Fibroblast of villous mesenchyme (primary cell): ENCODE measurements at places on chromosomes 2 and 18. TPM values are rescaled to one million over a fixed set of nuclear protein-coding genes. Genes with fewer than 3 reads are reported as not detected.

DNA sequence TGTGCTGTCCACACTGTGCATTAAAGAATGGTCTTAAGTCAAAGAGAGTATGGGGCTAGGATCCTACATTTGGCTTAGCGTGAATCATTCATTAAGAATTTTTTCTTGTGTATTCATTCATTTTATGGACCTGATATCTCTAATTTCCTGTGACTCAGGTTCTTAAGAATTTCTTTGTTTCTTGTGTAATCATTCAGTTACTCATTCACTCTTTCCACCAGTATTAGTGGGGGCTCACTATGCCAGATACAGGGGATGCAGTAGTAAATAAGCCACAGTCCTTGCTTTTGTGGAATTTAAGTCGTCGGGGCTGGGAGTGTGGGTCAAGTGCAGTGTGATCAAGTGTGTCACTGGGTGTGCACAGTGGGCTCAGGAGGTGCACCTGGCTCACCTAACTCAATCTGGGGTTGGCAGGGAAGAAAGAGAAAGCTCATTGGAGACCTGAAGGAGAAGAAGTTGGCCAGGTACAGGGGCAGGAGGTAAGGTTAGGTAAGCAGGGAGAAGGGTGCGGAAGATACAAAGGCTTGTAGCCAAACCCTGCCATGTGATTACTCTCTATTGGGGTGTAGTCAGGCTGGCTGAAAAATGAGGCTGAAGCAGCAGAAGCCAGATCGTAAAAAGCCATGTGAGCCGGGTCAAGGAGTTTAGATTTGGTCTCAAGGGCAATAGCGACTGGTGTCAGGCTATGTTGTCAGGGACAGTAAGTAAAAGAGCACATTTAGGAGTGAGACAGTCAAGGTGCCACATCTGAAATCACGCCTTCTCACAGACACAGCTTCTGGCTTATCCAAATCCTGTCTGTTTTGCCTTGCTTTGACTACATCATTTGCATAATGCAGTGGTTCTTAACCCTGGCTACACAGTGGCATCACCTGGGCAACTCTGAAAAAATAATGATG, 67.2 kb downstream of the KCTD1 start:
- peak; percentile 88 for DNase-seq

GRCh38 chr2:107093426-107093957, 207.5 kb upstream of the ST6GAL2 start:
- DNase-seq, result no peak

CYP27C1 gene
- under 0.01 TPM in 2 replicates for total RNA-seq

NXPH2 gene
- under 0.01 TPM in 1 of 2 replicates, not detected in the other for total RNA-seq

TCF23 gene
- not detected in 2 replicates for total RNA-seq
